ENCODE measurements at places on chromosomes 12 and 14.

GRCh38 chr14:89957791-89958190 lies 2.1 kb downstream of the TDP1 start:
- DNase-seq: no peak

DNA sequence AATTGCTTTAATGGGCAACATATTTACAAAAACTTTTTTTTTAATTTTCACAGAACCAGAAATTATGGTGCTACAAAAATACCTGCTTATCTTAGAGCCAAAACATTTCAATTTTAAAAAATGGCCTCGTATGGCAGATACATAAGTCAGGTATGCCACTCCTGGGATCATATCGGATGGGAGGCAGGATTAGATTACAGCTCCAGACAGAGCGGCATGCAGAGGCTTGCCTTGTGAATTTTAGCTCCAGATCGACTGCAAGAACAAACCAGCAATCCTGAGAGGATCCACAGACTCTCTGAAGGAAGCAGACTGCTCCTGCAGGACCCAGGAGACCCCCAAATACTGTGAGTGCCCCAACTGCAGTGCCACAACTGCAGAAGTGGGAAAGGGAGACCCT lies 169.3 kb upstream of the AMIGO2 start:
- no peak for DNase-seq

DNA sequence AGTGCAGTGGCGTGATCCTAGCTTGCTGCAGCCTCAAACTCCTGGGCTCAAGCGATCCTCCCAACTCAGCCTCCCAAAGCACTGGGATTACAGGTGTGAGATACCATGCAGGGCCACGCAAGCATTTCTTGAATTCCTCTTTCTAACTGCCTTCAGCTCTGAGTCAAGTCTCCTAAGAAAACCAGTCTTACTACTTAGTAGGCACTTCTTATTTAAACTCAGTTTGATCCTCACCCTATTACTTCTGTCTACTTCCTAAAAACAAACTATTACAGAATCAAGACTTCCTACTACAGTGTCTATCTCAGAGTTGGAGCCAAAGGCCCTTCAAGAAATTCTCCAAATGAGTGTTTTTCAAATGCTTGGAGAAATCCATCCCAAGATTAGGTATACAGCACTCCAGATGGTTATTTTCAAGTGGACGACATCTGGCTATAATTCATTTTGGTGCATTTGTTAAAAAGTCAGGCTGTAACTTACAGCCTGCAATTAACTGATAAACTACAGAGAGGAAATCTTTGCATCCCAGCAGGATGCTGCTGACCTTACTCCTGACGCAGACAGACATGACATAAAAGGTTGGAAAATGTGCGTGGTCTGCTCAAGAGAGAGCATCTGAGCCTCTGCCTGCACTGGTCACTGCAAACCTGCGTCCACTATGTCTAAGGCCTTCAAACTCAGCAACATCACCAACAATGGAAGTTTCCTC lies 34.7 kb downstream of the SSH1 start:
- DNase-seq: no peak

GRCh38 chr12:74818412-74818811 lies 280.8 kb downstream of the ATXN7L3B start:
- DNase-seq: no peak

GRCh38 chr14:46782281-46782680 lies 130.7 kb upstream of the RPL10L start:
- no peak for DNase-seq
